ENCODE measurements at places on chromosomes 7 and 10.

DNA sequence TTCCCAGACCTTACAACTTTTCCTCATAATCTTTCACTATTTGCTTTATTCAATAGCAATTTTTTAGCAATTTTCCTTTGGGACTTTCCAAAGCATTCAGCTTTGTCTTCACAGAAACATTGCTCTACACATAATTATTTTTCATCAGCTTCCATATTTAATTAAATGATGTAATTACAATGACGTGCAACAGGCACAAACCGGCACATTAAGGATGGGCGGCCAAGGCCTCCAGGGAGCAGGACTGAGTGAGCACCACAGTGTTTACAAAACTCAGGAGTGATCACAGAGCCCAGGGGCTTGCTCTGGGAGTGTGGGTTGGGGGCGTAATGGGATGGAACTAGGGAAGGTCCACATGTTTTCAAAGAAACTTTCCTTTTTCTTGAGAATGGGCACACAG, 69.8 kb downstream of the MAD1L1 start:
- no peak for DNase-seq

GRCh38 chr7:47548546-47548945, 33.4 kb downstream of the TNS3 start:
- DNase-seq: no peak

DNA sequence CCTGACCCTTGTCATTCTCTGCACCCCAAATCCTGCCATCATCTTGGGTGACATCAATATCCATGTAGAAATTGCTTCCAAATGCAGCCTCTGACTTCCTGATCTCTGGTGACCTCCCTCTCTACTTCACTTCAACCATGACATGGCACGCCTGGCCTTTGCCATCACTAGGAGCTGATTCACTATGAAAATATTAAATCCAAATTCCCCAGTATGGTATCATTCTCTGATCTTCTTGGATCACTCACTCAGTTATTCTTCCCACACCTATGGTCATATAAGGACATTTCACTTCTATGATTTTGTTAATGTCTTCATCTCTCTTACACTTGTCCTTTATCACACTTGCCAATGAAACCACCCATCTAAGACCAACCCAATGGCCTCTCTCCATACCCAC, 73.7 kb upstream of the ODAD2 start:
- DNase-seq: no peak

- DNase-seq: no peak
Measured at GRCh38 chr10:51348622-51349021, 274.3 kb downstream of the PRKG1 start.

DNA sequence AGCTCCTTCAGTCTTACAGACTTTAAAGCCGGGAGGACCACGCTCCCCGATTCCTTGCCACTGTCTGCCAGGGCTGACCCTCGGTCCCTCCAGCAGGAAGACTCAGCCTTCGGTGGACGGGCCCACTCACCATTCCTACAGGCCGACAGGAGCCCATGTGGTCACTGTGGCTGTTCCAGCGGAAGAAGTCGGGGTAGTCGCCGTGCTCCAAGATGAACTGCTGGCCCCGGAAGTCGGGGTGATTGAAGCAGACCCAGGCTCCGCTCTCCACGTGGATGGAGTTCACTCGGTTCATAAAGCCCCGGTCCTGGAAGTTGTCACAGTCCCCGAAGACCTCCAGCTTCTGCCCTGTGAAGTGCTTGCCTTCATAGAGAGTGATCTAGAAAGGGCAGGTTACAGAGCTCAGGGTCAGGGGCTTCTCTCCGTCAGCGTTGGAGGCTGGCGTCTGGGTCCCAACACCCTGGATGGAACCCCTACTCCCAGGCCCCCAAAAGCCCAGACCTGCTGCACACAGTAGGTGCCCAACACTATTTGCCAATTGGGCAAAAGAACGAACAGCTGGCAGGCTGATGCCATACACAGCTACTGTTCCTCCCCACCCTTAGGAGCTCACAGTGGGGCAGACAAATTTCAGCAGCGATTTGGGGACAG, 1.9 kb downstream of the CRYGN start:
- no peak for DNase-seq

- no peak for DNase-seq
Measured at GRCh38 chr10:29276251-29276850, 12.5 kb upstream of the LYZL1 start.

GRCh38 chr10:106576534-106576933, 588.0 kb downstream of the SORCS1 start:
- DNase-seq: no peak

GRCh38 chr10:89609833-89610346, 35.2 kb downstream of the PANK1 start:
- no peak for DNase-seq

DNA sequence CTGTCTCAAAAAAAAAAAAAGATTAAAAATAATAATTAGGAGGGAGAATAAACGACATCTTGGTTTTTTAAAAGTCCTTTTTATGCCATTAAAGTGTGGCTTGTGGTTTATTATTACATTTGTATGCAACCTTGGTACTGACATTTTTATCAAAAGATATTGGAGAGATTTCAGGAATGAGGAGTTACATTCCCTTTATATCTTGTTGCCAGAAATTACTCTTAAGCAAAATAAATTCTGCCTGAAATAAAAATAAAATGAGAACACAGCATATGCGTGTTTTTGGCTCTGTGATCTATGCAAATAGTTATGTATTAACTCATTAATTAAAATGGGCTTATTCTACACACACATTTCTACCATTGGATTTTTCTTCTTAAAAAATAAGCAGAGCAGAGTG, 202.4 kb downstream of the BICC1 start:
- no peak for DNase-seq

DNA sequence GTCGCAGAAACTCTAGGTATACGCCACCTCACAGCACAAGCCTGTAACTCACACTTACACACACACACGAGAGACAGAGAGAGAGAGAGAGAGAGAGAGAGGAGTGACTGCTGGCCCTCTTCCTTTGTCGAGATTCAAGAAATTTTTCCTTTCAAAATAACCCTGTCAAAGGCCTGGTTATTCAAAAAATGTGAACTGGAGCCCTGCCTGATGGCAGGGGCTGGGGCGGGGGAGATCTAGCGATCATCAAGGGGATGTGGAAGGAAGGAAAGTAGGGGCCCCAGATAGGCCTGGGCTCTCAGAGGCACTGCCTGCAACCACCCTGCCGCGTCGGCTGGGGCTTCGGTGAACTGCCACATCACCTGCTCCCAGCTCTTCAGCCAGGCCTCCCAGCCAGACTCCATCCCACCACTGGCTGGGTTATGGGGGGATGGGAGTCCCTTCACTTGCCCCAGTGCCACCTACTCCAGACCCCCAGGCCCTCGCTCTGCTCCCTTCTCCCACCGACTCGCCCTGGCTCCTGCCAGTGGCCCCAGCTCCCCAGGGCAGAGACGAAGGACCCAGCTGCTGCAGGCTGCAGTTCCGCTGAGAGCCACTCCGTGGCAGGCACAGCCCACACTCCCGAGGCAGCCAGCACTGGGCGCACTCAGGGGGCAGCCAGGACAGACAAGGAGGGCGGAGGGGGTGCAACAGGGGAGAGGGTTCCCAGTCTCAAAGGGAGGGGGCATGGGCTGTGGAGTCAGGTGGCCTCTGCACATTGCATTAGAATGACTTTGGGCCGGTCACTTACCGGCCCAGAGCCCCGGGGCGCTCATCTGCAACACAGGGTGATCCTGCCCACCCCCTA, 15.3 kb downstream of the KCNH2 start:
- DNase-seq: peak; percentile 66

GRCh38 chr7:92655346-92655884, 65.2 kb upstream of the FAM133B start:
- DNase-seq: no peak

- no peak for DNase-seq
Measured at GRCh38 chr10:19913987-19914386, 97.8 kb downstream of the PLXDC2 start.

- DNase-seq: no peak
Measured at GRCh38 chr7:135262623-135263320, 29.1 kb downstream of the STRA8 start.

- no peak for DNase-seq
Measured at GRCh38 chr7:90629297-90629918, 33.3 kb downstream of the CDK14 start.

- no peak for DNase-seq
Measured at GRCh38 chr7:5421714-5422395, 1.8 kb downstream of the TNRC18 start.

DNA sequence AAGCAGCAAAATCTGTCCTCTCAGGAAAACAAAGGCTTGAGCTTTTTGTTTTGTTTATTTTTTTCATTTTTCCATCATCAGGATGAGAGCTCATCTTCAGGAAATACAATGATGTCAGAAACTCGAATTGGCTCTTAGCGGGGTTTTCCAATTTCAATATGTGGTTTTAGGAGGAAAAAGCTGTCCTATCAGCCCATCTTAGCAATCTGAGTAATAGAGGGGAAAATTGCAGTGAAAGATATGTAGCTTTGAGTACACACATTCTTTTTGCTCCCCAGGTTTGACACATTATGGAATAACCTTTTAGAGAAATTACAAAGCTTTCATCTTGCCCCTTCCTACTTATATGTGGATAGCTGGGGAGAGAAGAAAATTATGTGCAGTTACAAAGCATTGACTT, 113.6 kb upstream of the MYO3A start:
- no peak for DNase-seq

DNA sequence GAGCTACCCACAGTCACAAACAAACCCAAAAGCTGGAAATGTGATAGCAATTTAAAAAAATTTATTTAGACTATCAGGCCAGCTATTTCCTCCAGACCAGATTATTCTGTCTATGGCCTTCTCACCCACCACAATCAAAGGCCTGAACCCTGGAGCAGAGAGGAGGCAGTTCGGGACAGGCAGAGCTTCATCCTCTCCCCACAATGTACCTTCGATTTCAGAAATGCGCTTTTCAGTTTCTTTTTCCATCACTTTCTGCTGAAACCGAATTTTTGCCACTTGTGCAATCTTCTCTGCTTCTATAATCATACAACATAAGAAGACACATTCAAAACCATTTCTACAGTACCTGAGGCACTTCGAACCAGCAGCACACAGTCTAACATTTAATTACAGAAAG, 29.9 kb downstream of the ERLIN1 start:
- no peak for DNase-seq

GRCh38 chr10:101695404-101695890, 477 bp upstream of the FBXW4 start:
- no peak for DNase-seq

DNA sequence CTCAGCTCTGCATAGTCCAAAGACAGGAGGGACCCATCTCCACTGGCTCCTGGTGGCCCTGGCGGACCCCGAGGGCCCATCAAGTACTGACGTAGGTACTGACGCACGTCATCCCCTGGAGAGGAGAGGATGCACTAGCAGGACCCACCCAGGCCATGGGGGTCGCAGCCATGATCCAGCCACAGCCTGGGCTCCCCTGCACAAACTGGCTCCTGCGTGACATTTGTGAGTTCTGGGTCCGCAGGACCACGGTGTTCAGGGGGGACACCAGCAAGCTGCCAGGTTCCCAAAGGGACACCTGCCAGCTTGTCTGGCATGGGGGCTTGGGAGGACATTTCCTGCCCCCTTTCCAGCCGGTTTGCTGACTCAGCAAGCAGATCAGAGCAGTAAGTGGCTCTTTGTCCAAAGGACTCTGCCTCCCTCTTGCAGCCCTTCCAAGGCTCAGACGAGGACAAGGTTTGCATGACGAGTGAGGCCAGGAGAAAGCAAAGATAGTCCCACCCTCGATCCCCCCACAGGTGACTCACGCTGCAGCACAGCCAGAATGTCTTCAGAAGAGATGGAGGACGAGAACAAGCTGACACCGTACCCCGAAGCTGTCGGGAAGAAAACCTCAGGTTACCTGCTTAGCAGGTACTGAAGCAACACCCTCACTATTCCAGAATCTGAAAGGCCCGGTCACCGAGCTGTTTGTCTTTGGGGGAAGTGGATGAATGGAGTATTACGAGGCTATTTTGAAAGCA, 49.0 kb downstream of the COL17A1 start:
- DNase-seq: no peak

- no peak for DNase-seq
Measured at GRCh38 chr10:31648966-31649365, 279.7 kb downstream of the ARHGAP12 start.

DNA sequence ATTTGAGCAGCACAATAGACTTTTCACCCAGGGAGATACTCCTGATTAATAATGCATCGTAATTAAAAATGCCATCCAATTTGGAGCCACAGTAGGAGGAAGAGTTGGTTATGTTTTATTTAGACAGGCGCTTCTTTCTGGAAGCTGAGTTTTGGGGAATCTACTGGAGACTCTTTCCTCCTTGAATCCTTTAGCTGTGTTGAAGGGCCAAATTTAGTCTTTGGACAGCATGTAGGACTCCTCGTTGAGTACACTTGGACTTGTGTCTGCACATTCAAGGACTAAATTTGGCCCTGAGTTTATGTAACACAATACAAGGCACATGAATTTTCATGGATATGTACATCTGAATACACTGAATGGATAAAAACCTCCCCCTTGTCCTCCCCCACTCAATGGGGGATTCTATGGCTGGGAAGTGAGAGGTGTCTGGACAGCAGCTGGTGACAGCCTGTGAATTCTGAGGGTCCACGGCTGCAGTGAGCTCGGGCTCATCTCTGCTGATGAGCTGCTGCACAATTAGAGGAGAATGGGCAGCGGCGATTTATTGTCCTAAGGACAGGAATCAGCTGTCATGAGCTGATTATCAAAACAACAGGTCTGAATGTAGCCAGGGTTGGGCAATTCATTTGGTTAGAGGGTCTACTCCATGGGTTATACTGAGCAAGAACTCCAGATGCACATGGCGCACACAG, 95.2 kb downstream of the PRTFDC1 start:
- DNase-seq: no peak
